ENCODE measurements at places on chromosomes 6 and 20. TPM values are rescaled to one million over a fixed set of nuclear protein-coding genes. Genes with fewer than 3 reads are reported as not detected.

The PTCRA gene
- not detected for total RNA-seq

The MMUT gene
- total RNA-seq: 21.9 TPM

The C6orf163 gene
- total RNA-seq: 8.2 TPM

The UST gene
- 11.2 TPM for total RNA-seq

The FOXS1 gene
- not detected for total RNA-seq

The RREB1 gene
- total RNA-seq: 3.4 TPM
